CD4-positive, alpha-beta T cell treated with Interleukin-10 for 1 hour (primary cell): ENCODE measurements at places on chromosomes 2 and 18.

DNA sequence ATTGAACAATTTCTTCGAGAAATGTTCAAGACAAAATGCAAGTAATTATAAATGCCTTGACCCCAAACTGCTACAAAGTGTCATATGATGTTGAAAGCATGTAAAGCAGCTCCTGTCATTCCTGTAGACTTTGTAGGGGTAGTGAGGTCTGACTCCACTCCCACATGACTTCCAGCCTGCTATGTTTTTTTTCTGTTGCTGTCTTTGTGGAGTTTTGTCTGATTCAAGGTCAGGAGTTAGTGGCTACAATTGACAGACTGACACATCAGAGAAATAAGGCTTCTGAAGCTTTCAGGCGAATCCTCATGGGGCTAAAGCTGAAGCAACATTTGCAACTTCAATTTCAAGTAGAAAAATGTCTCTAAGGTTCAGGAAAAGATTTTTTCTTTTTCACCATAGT lies 63.9 kb upstream of the CCDC195 start:
- no peak for DNase-seq

DNA sequence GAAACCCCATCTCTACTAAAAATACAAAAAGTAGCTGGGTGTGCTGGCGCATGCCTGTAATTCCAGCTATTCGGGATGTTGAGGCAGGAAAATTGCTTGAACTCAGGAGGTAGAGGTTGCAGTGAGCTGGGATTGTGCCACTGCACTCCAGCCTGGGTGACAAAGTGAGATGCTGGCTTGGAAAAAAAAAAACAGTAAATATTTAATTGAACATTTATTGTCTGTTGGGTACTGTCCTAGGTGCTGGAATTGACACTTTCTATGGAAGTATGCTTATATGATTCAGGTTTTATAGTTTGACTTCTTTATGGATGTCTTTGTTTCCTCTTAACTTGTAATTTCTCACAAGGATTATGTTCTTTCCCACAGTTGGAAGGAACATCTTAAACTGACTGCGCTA lies 633.1 kb upstream of the SETBP1 start:
- DNase-seq, result no peak

DNA sequence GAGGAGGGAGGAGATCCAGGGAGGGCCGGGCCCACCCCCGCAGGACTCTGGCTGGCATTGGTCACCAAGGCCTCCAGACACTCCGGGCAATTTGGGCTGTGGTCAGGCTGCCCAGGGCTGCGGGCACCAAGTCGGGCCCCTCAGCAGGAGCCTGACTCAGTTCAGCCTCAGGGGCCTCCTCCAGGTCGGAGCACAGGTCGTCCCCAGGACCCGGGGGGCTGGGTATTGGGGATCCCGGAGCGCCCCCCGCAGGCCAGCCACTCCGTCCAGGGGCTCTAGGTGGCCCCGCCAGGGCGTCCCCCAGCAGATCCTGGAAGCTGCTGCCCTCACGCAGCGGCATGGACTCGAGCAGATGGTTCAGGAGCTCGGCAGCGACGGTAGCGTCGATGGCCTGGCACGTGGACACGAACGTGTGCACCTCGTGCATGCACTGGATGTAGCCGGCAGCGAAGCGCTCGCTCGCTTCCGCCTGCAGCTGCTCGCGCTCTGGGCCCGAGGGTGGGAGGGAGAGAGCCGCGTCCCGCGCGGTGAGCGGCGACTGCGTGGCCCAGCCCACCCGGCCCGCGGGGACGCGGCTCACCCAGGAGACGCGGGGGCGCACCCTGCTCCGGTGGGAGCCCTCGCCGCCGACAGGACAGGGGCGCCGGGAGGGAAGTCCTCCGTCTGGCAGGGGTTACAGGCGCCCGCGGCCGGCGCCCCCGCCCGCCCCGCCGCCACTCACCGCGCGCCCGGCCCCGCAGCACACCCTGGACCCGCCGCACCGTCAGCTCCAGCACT lies 884 bp downstream of the HES6 start:
- DNase-seq, result peak; percentile 39

DNA sequence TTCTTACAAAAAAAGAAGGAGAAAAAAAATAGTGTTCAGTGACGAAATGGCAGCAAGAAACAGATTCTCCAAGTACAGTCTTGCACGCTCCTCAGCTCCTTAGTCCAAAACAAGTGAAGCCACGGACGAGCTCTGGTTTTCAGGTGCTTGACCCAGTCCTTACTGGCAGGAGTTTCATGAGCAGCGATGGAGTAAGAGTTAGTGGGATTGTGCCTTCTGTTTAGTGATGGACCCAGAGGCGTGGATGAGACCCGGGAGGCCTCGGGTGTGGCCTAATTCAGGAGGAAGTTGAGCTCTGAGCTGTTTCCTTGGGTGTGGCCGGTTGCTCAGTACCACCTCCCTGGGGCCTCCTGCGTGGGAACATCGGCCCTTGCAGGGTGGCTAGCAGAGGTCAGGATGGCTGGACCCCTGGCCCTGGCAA lies 52.0 kb downstream of the KIF5C start:
- DNase-seq, result peak; percentile 40

DNA sequence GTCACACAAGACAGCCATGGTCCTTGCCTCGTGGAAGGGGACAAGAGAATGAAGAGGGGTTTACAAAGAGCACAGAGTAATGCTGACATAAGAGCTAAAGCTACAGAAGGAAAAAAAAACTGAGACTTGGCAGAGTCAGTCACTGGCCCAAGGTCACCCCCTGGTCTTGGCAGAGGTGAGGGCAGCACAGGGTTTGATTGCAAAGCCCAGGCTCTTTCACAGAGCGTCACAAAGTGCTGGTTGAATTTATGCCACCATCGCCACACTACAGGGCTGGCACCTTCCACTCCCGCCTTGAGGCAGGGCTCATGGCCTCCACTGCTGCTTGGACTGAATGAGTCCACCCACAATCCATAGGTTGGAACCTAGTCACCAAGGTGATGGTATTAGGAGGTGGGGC lies 190.2 kb downstream of the INHBB start:
- DNase-seq, result no peak

- DNase-seq, result no peak
Observed at GRCh38 chr2:221454459-221455105, 117.5 kb downstream of the EPHA4 start.

DNA sequence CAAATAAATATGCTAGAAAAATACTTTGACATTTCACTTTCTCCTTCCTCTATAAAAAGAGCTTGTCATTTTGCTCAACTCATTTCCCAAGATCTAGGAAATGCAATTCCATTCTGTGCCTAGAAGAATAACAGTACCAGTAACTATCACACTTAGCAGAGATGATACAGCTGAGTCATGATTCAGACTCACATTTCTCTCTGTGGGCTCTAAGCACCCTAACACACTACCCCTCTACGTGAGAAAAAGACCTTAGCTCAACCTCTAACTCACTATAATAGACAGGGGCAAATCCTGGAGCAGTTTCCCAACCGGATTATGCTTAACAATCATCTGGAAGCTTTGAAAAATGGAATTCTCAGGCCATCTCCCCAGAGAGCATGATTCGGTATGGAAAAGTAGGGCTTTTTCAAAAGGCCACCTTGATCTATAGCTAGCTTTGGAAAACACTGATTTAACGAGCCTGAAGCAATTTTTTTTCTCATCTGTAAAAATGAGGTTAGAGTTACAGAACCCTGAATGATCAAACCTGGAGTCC lies 1312.3 kb upstream of the PIK3C3 start:
- no peak for DNase-seq

- no peak for DNase-seq
Observed at GRCh38 chr2:84472856-84473565, 13.9 kb upstream of the SUCLG1 start.

DNA sequence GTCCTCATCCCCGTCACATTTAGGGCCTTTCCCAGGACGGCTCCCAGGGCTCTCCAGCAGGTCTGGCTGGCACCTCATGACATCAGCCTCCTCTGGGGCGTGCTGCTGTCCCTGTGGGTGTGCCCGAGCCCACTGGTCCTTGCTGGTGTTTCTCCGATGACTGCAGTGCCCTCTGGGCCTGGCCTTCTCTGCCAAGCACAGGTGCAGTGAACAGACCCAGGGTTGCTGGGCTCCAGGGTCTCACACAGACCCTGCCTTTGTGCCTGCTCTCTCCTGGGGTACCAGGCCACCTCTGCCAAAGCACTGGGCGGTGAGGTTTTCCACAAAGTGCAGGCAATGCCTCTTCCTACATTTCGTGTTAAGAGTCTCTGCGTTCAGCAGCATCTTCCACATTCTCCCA lies 246.1 kb downstream of the ACKR3 start:
- DNase-seq, result no peak

GRCh38 chr18:44392933-44393332 lies 287.8 kb upstream of the SETBP1 start:
- no peak for DNase-seq

DNA sequence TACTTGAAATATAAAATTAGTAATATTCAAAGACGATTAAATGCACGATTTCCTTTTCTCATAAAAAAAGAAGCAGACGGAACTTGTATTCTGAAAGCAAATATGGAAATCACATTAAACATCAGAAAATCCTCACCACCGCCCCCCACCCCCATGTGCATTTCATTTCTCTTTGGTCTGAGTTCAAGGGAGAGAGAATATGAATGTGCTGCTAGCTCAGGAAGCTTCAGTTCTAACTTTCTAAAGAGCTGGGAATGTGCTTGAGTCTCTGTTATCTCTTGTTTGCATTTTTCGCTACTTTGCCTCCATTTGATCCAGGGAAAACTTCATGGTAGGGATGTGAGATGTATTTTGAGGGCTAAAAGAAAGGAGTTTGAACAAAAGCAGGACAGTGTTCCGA lies 143.6 kb downstream of the NEDD4L start:
- no peak for DNase-seq

DNA sequence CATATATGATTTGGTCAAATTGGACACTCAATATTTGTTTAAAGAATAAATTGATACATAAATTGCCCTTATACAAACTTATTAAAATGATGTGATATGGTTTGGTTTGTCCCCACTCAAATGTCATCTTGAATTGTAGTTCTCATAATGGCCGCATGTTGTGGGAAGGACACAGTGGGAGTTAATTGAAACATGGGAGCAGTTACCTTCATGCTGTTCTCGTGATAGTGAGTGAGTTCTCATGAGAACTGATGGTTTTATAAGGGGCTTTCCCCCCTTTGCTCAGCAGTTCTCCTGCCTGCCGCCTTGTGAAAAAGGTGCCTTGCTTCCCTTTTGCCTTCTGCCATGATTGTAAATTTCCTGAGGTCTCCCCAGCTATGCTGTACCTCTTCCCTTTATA lies 34.0 kb upstream of the SLC8A1 start:
- DNase-seq, result no peak

- no peak for DNase-seq
Observed at GRCh38 chr18:74609535-74609934, 11.9 kb downstream of the ZNF407 start.

- DNase-seq, result no peak
Observed at GRCh38 chr2:38170067-38170466, 94.1 kb upstream of the CYP1B1 start.

DNA sequence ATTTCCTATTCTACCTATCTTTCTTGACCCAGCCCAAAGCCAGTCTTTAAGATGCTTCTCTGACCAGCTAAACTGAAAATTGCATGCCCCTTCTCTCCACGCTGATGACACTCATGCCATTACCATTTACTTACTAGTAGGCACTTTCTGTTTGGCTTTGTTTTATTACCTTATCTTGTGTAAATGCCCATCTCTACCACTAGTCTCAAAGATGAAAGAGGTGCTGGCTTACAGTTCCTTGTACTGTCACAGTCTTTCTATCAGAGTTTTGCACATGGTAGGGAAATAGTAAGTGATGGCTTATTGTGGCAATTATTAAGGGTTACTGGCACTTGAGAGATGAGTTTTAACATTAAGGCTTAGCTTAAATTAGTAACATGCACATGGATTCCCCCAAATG lies 352.1 kb downstream of the RBM43 start:
- DNase-seq, result no peak

DNA sequence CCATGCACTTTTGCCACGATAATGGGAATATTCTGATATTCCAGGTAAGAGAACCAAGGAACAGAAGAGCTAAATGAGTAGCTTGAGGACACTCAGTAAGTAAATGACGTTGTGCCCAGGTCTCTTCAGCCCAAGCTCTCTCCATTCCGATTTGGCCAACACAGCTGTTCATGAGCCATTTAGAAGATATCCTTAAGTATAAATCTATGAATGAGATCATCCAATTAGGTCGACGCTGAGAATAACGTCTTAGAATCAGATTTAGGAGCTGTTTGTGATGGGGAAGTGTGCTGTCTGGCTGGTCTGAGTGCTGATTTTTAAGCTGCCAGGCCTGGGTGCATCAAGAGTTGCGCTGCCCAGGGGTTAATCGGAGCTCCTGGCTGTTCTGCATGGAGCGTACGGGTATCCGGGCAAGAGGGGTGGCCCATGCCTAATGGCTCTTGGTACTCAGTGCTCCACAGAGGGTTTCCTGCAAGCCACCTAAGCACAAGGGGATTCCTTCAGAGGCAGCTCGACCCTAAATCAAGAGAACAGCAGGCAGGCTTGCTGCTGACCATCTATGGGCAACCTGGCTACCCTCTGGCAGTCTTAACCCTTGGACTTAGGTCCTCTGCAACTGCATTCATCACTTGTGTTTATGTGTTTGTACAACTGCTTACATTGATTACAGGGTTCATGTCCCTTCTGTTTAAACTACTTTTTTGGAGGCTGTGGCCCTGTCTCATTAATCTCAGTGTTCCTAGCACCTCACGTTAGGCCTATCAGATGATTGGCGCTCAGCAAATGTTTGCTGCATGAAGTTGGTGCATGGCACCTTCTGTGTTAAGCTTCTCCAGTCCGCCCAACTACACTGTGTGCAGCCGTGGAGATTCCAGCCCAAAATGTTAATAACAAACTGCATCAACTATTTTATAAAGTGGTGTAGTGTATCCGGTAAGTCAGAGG lies 31.9 kb downstream of the SOX11 start:
- no peak for DNase-seq

DNA sequence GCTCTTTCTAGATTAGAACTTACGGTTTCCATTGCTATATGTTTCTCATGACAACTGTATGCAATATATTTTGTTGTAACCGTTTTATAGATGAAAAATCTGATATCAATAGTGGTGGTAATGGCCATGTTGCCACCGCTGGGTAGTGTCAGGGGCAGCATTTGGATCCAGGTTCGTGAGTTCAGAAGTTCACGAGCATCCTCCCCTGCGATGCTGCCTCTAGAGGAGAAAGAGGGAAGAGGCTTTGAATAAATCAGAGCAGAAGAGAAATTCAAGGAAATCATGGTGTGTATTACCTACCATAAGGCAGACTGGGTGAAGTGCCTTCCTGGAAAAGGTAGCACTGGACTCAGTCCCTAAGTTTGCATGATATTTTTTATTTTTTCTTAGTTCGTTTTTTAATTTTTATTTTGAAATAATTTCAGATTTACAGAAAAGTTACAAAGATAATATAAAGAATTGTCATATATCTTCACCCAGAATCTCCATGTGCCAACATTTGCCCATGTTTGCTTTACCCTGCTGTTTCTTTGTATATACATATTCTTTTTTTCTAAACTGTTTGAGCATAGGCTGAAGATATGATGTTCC lies 3.3 kb upstream of the ZBTB7C start:
- DNase-seq, result peak; percentile 30

- no peak for DNase-seq
Observed at GRCh38 chr2:128311755-128312341, 6.8 kb downstream of the HS6ST1 start.

- no peak for DNase-seq
Observed at GRCh38 chr2:71812736-71813135, 334.9 kb downstream of the CYP26B1 start.

GRCh38 chr18:74994502-74995418 lies 214.2 kb downstream of the PTGR3 start:
- DNase-seq, result peak; percentile 53

- no peak for DNase-seq
Observed at GRCh38 chr2:143481733-143482132, 352.5 kb downstream of the ARHGAP15 start.
